ENCODE measurements at places on chromosomes 5 and 9.
A peak's percentile ranks its signal among the peaks of the same experiment; 100 is the strongest.

GRCh38 chr5:135444881-135445280, 2.3 kb downstream of the DCANP1 start:
- no peaks in the 10 kb centered on the region for H3K4me1 ChIP-seq
- no peak overlapping the region for H3K4me3 ChIP-seq
- H3K27ac ChIP-seq: no peak overlapping the region
- no peaks in the 10 kb centered on the region for H3K36me3 ChIP-seq
- DNase-seq: peak; percentile 25

DNA sequence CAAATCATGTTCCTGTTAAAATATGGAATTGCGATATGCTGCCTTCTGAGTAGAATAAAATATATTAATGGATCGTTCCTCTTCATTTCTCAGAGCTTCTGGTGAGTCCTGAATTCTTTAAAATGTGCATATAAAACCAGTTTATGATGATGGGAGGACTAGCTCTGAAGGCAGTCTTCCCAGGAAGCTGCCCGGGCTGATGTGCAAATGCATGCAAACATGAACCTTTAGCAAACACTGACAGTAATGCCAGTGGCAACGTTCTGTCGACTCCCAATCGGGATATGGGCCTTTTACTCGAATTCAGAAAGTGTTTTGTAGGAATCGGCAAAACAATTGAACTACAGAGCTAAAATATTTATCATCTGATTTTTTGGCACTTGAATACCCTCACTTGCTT, 93.6 kb downstream of the TLE4 start:
- no peak overlapping the region for H3K27ac ChIP-seq
- H3K4me3 ChIP-seq: no peak overlapping the region
- H3K4me1 ChIP-seq: no peaks in the 10 kb centered on the region
- no peak for DNase-seq
- H3K27me3 ChIP-seq: no peaks in the 10 kb centered on the region

- H3K36me3 ChIP-seq: no peaks in the 10 kb centered on the region
- H3K4me3 ChIP-seq: peak overlapping the region; percentile 36
- no peak for DNase-seq
- peaks cover 7% of the 10 kb centered on the region for H3K4me1 ChIP-seq
- peak overlapping the region; percentile 85 for H3K27ac ChIP-seq
- H3K27me3 ChIP-seq: no peaks in the 10 kb centered on the region
These were observed 110.8 kb downstream of the SMARCA2 start for GRCh38 chr9:2125906-2126305.

DNA sequence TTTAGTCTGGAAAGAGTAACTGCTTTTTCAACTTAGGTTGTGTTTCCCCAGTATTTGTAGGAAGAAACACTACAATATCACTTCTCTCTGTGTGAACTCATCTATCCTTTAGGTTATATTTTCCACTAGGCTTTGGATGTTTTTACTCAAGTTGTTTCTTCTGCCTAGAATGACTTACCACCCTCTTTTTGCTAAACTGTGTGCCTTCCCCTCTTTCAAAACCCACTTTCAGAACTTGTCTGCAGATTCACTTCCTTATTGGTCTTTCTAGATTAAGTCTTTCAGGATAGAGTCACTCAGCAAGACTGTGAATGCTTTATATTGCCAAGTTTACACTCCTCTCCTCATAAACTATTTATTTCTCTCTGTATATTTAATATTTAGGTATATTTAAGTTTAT, 14.2 kb upstream of the CAST start:
- H3K4me3 ChIP-seq: no peak overlapping the region
- no peaks in the 10 kb centered on the region for H3K36me3 ChIP-seq
- H3K27ac ChIP-seq: no peak overlapping the region
- DNase-seq: no peak
- no peaks in the 10 kb centered on the region for H3K4me1 ChIP-seq
- H3K27me3 ChIP-seq: no peaks in the 10 kb centered on the region

GRCh38 chr9:117488659-117489058, 73.8 kb upstream of the ASTN2 start:
- no peaks in the 10 kb centered on the region for H3K36me3 ChIP-seq
- no peaks in the 10 kb centered on the region for H3K4me1 ChIP-seq
- H3K27ac ChIP-seq: no peak overlapping the region
- no peak overlapping the region for H3K4me3 ChIP-seq

DNA sequence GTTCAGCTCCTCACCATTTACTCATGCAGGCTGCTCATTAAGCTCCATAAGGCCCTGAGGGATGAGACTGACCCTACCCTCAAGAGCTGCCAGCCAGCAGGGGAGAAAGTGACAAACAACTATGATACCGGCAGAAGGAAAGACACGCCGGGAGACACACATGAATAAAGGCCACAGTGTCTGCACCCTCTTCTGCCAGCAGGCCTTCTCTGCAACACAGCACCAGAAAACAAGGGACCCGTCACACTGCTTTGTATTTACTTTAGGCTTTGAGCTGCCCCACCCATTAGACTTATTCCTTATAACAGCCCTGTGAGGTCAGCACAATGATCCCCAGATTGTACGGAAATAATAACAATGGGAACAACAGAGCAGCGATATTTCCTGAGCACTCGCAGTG, 7.2 kb downstream of the GABBR2 start:
- H3K27ac ChIP-seq: no peak overlapping the region
- H3K27me3 ChIP-seq: no peaks in the 10 kb centered on the region
- H3K4me1 ChIP-seq: no peaks in the 10 kb centered on the region
- H3K36me3 ChIP-seq: no peaks in the 10 kb centered on the region
- no peak overlapping the region for H3K4me3 ChIP-seq

GRCh38 chr5:141172381-141173204, at the start of gene PCDHB7:
PCDHB7 (plus strand) TSS chr5:141172644; CDS start chr5:141172836, 192 bp downstream.
- no peaks in the 10 kb centered on the region for H3K36me3 ChIP-seq
- no peaks in the 10 kb centered on the region for H3K27me3 ChIP-seq
- DNase-seq: no peak
- no peaks in the 10 kb centered on the region for H3K4me1 ChIP-seq
- H3K27ac ChIP-seq: no peak within 1 kb of the TSS
- peak within 1 kb of the TSS; percentile 11 for H3K4me3 ChIP-seq

GRCh38 chr5:149151717-149152116, 10.4 kb downstream of the ABLIM3 start:
- H3K4me3 ChIP-seq: no peak overlapping the region
- H3K27ac ChIP-seq: no peak overlapping the region
- H3K4me1 ChIP-seq: peaks cover 27% of the 10 kb centered on the region

GRCh38 chr9:70586476-70586875, 172.0 kb upstream of the KLF9 start:
- no peak overlapping the region for H3K4me3 ChIP-seq
- peak overlapping the region; percentile 93 for H3K27ac ChIP-seq
- H3K27me3 ChIP-seq: no peaks in the 10 kb centered on the region
- H3K36me3 ChIP-seq: no peaks in the 10 kb centered on the region
- peaks cover 54% of the 10 kb centered on the region for H3K4me1 ChIP-seq

- H3K4me1 ChIP-seq: no peaks in the 10 kb centered on the region
- H3K36me3 ChIP-seq: no peaks in the 10 kb centered on the region
- no peak for DNase-seq
- H3K27me3 ChIP-seq: no peaks in the 10 kb centered on the region
These were observed 373.6 kb upstream of the ZNF608 start for GRCh38 chr5:125120012-125120411.

- H3K4me3 ChIP-seq: no peak overlapping the region
- H3K27me3 ChIP-seq: no peaks in the 10 kb centered on the region
- H3K36me3 ChIP-seq: no peaks in the 10 kb centered on the region
- DNase-seq: no peak
- no peak overlapping the region for H3K27ac ChIP-seq
These were observed 109.8 kb upstream of the ST8SIA4 start for GRCh38 chr5:101012880-101013279.

DNA sequence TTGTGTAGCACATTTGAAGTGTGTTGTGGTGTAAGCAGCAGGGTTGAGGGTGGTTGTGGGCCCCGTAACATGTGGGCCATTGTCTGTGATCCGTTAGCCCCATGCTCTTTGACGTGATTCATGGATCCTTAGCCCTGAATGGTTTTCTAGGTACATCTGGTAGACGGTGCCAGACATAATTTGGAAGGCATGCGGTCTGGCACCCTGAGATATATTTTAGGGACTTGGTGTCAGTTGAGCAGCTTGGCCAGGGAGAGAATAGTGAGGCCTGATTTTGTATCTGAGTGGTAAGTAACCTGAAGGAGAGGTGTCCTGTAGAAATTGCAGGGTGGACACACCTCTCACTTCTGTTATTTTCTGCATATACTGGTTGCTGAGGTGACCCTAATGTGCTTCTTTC, 10.9 kb downstream of the SH3GL2 start:
- H3K36me3 ChIP-seq: no peaks in the 10 kb centered on the region
- no peak overlapping the region for H3K4me3 ChIP-seq
- H3K27ac ChIP-seq: no peak overlapping the region
- H3K4me1 ChIP-seq: no peaks in the 10 kb centered on the region
- H3K27me3 ChIP-seq: no peaks in the 10 kb centered on the region

DNA sequence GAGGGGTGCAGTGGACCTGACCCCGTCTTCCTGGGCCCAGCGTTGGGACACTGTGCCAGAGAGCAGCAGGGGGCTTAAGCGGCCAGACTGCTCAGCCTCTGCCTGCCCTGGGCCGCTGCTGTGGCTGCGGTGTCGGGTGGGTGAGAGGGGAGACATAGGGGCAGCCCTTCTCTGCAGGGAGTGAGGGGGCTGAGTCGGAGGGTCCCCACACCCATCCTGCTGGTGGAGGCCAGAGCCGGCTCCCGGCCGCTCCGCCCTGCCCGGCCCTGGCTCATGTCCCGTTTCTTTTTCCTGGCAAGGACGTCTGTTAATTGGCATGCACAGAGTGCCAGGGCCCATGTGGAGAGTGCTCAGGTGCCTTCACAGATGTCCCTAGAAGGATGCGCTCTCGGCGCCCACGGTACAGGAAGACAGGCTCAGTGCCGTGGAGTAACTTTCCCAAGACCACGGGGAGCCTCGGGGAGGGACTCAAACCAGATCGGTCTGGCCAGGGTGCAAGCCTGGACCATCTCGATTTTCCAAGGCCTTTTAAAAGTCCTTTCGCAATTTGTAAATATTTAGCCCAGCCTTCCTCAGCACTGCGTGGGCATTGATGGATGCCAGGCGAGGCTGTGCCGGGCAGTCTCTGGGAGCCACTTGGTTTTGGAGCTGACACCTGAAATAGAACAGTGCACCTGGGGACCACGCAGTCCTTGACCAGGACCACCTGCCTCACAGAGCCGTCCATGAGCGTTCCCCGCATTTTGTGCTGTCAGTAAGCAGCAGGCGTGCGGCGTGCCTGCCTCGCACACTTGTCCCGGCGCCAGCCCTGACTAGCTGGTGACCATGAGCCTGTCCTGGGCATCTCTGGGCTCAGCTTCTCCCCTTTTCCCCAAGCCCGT, 60.9 kb downstream of the RXRA start:
- peak overlapping the region; percentile 69 for H3K27ac ChIP-seq
- H3K36me3 ChIP-seq: no peaks in the 10 kb centered on the region
- H3K27me3 ChIP-seq: no peaks in the 10 kb centered on the region
- no peak for DNase-seq
- H3K4me1 ChIP-seq: peaks cover 5% of the 10 kb centered on the region

DNA sequence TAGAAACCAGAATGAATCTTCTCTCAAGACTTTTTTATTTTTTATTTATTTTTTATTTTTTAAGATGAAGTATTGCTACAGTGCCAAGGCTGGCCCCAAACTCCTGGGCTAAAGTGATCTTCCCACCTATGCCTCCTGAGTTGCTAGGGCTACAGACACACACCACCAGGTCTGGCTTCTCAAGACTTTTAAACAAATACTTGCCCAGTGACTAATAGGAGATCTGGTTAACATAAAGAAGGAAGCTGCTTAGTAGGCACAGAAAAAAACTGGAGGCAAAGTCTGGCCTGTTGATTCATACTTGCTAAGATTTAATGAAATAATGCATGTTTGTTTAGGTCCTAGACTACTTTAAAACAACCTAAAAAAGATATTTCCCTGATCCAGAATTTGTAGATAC, 43.8 kb downstream of the SLC38A9 start:
- no peak for DNase-seq
- no peaks in the 10 kb centered on the region for H3K27me3 ChIP-seq
- H3K4me1 ChIP-seq: peaks cover 10% of the 10 kb centered on the region
- H3K4me3 ChIP-seq: no peak overlapping the region
- H3K36me3 ChIP-seq: no peaks in the 10 kb centered on the region

DNA sequence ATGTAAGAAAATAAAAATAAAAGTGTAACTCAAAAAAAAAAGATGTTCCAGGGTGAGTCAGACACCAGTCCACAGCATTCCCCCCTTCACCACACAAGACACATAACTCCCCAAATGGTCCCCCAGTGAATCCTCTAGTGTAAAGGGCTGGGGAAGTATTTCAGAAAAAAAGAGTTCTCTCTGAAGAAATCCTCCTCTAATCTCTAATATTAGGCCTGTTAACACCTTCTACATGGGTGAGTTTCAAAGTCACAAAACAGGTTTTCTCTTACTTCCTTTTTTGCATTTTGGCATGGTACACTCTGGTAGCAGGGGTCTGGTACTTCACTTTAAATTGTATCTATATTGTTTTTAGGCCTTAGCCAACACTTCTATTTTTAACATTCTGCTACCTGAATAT, 28.2 kb downstream of the RNF145 start:
- H3K27me3 ChIP-seq: no peaks in the 10 kb centered on the region
- no peaks in the 10 kb centered on the region for H3K4me1 ChIP-seq
- no peak for DNase-seq

- no peaks in the 10 kb centered on the region for H3K27me3 ChIP-seq
- H3K36me3 ChIP-seq: peaks cover 38% of the 10 kb centered on the region
- H3K4me3 ChIP-seq: no peak overlapping the region
These were observed 47.1 kb downstream of the DMXL1 start for GRCh38 chr5:119118000-119118399.

- peaks cover 40% of the 10 kb centered on the region for H3K4me1 ChIP-seq
- H3K4me3 ChIP-seq: no peak overlapping the region
- no peaks in the 10 kb centered on the region for H3K27me3 ChIP-seq
- H3K36me3 ChIP-seq: no peaks in the 10 kb centered on the region
These were observed 23.2 kb downstream of the PTPN3 start for GRCh38 chr9:109474944-109475343.

DNA sequence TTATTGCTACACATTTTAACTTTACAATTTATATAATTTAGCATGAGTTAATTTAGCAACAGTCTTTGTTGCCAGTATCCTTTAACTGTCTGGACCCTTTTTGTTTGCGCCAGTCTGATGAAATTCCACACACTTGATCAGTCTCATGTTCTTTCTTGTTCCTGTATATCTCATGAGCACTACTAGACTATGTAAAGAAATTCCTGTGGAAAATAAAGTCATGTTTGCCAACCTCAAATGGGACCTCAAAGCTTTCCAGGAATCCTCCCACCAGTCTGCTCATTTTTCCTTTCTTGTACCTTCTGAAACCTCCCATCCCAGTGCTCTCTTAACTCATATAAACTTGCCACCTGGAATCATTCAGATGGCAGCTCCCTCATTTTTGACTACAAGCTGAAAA, 8.0 kb downstream of the DMXL1 start:
- peaks cover 10% of the 10 kb centered on the region for H3K4me1 ChIP-seq
- no peak overlapping the region for H3K27ac ChIP-seq
- H3K27me3 ChIP-seq: no peaks in the 10 kb centered on the region
- H3K36me3 ChIP-seq: no peaks in the 10 kb centered on the region
- no peak for DNase-seq

GRCh38 chr5:18772475-18772874, 1138.2 kb downstream of the TAF11L14 start:
- no peak for DNase-seq
- no peaks in the 10 kb centered on the region for H3K36me3 ChIP-seq
- H3K4me3 ChIP-seq: no peak overlapping the region
- no peaks in the 10 kb centered on the region for H3K27me3 ChIP-seq

GRCh38 chr9:19085295-19085694, 17.4 kb downstream of the HAUS6 start:
- no peak for DNase-seq
- no peaks in the 10 kb centered on the region for H3K27me3 ChIP-seq
- peaks cover 54% of the 10 kb centered on the region for H3K36me3 ChIP-seq
- H3K27ac ChIP-seq: no peak overlapping the region
- no peak overlapping the region for H3K4me3 ChIP-seq
- no peaks in the 10 kb centered on the region for H3K4me1 ChIP-seq

Data from ascending aorta (tissue), 2 donors.